Right kidney (tissue), 9 donors: ENCODE measurements at places on chromosomes 13 and 19.

GRCh38 chr19:56690670-56691069 is 19.1 kb upstream of the ZNF835 start:
- no peak for DNase-seq

- no peak for DNase-seq
Measured at GRCh38 chr19:36113894-36114720, 568 bp downstream of the POLR2I start.

GRCh38 chr13:31946091-31946770 is 85.3 kb upstream of the FRY start:
- DNase-seq = no peak

DNA sequence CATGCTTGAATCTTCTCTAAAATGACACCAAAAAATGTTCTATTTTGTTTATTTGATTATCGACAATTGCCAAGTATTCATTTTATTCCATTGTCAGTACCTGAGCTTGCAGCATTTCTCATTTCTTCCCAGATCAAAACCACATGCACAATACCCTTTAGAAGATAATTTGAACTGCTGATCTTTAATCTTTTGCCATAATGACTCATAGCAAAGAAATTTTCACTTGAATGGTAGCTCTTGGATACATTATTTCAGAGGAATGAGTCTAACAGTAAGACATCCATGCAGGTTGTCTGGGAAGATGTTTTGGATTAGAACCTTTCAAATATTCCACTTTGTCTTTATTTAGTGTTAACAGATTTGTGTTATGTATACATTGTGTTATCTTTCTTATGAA is 42.0 kb upstream of the RXFP2 start:
- no peak for DNase-seq

GRCh38 chr13:23901365-23901764 is 4.1 kb upstream of the C1QTNF9B start:
- no peak for DNase-seq

- no peak for DNase-seq
Measured at GRCh38 chr13:45328661-45329111, 12.3 kb downstream of the TPT1 start.

DNA sequence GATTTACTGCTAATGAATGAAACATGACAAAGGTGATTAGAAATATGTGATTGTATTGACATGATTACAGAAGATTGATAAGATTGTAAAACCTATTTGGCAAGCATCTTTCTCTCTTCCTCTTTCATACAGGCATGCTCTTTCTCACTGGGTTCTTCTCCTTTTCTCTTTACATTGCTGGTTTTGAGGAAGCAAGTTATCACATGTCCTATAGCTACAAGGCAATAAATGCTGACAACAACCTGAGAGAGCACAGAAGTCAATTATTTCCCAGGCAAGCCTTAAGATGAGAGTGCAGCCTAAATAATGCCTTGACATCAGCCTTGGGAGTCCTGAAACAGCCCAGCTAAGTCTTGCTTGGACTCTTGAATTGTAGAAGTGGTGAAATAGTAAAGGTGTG is 875.0 kb downstream of the SLITRK1 start:
- no peak for DNase-seq

- no peak for DNase-seq
Measured at GRCh38 chr19:40907968-40908735, 26.1 kb upstream of the CYP2A7 start.
